ENCODE measurements at places on chromosomes 4 and X.
A peak's percentile ranks its signal among the peaks of the same experiment; 100 is the strongest.

- DNase-seq, result no peak
These were observed 8.2 kb upstream of the PPP2R2C start for GRCh38 chr4:6480534-6481088.

GRCh38 chrX:9940421-9940820, 26.7 kb upstream of the CLDN34 start:
- no peak for DNase-seq

DNA sequence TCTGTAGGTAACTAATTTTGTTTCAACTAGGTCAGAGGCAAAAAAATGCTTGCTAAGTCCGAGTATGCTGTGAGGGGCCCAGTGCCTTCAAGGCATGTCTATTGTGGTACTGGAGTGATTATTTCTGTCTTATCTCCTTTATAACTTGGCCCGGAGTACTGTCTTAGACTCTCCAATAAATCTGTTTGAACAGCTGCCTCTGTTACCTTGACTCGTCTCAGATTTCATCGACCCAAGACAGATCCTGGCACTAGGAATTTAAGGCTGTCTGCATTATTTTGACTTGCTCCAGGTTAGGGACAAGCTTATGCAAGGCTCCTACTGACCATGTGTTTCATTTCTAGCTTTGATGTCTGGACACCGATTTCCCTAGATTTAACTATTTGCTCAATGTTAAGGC, 41.1 kb upstream of the NKAP start:
- no peak for DNase-seq

GRCh38 chr4:95505151-95505550, 43.6 kb downstream of the UNC5C start:
- no peak for DNase-seq

- no peak for DNase-seq
These were observed 51.2 kb downstream of the GPR50 start for GRCh38 chrX:151227627-151228026.

DNA sequence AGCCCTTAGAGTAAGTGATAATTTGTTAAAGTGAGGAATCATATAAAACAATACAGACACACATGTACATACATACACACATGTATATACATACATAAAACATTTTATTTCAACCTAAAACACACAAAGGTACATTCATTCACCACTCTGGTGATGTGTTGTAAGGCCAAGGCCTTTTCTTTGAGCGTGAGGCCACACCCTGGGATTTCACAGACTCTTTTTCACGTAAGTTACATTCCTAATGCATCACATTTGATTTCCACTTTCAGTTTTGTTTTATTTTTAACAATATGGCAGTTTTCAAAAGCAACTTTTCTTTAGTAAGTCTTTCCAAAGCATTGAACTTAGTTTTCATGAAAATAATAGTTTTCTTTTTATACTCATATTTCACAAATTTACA, 170.7 kb downstream of the COL4A6 start:
- no peak for DNase-seq

DNA sequence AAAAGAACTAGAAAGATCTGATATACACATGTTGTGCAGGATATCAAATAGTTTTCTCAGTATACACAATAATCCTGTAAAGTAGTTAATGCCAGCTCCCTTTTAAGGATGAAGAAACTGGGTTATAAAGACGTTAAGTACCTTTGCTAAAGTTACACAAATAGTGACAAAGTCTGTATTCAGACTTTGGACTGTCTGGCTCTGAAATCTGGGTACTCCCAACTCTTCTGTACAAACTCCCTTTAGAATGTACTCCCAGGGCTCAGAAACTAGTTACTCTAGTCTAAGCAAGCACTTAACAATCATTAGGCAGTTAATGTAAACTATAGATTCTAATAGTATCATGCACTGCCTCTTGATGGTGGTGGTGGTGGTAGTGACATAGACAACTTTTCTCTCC, 7.2 kb downstream of the GPRASP3 start:
- no peak for DNase-seq

DNA sequence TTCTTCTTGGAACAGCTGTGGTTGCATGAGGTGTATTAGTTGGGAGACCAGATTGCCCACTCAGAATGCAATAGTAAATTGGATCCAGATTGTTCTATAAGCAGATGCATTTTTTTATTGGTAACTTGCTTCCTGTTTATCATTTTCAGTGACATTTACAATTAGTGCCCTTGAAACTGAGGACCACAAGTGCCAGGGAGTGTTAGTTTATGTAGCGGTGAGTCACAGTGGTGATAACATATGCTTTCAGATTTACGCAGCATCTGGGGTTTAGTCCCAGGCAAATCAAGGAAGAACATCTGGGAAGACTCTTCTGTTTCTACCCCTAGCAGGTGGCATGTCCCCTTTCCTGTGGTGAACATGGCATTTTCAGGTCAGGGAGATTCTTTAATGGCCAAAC, 24.1 kb downstream of the FRMPD4 start:
- no peak for DNase-seq

DNA sequence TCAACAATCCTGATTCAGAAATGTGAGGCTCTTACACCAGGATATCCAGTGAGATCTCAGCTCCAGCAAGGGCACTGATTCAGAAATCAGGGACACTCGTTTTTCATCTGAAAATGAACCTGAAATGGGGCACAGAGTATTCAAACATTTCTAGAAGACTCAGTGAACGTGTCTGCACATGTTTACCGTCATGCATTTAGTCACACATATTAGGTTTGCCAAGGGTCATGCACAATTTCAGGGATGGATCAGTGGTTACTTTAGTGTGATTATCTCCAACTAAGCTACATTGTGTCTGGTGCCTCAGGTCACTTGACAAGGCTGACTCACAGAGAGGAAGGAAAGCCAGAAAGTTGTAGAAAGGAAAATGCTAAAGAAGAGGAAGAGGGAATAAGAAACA, 33.6 kb upstream of the SPANXN2 start:
- no peak for DNase-seq

DNA sequence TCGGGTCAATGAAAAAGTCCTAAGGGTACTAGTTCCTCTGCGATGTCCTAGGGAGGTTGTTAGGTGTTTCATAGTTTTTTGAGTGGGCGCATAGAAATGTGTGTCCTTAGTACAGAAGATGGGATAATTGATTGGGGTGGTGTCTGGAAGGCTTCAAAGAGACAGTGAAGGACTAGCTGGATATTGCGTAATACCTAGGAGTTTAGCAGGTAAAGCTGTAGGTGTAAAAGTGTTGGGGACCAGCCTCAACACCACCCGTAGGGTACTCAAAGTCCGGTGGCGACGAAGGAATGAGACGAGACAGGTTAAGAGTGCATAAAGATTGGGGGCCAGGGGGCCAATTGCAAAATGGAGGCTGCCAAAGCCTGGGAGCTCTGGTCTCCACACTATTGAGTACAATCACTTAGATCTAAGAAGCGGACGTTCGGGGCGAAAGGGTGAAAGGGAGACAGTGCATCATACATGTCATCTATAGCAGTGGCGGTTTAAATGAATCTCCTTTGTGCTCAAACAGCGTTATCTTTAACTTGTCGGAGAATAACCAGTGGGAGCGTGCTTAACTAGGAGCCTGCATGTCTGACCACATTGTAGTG, 1.0 kb downstream of the TRMT44 start:
- DNase-seq, result no peak

DNA sequence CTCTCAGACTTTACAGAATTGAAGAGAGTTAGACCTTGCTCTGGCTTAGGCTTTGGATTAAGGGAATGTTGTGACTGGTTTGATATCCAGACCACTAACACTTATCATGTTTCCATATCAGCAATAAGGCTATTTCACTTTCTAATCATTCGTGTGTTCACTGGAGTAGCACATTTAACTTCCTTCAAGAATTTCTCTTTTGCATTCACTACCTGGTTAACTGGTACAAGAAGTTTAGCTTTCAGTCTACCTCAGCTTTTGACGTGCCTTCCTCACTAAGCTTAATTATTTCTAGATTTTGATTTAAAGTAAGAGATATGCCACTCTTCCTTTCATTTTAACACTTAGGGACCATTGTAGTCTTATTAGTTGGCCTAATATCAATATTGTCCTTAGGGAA, 62.6 kb downstream of the CASP6 start:
- no peak for DNase-seq

- no peak for DNase-seq
These were observed 849 bp downstream of the MID1 start for GRCh38 chrX:10619425-10620046.

GRCh38 chr4:41517747-41518146, 20.2 kb upstream of the LIMCH1 start:
- DNase-seq, result no peak

- DNase-seq, result peak; percentile 70
These were observed 93.2 kb downstream of the WFS1 start for GRCh38 chr4:6362896-6363295.

DNA sequence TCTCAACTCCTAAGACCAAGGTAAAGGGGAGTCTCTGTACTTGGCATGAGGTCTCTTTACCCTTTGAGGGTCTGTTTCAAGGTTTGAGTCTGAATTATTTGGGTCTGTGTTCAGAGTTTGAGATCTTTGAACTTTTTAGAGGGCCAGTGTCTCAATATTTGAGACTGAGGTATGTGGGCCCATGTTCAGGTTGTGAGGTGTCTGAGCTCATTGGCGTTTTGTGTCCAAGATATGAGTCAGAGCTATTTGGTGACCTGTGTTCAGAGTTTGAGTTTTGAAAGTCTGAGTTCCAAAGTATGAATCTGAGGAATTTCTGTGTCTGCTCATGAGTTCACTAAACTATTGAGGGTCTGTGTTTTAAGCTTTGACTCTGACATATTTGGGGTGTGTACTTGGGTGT, 36.7 kb upstream of the PAGE4 start:
- no peak for DNase-seq

DNA sequence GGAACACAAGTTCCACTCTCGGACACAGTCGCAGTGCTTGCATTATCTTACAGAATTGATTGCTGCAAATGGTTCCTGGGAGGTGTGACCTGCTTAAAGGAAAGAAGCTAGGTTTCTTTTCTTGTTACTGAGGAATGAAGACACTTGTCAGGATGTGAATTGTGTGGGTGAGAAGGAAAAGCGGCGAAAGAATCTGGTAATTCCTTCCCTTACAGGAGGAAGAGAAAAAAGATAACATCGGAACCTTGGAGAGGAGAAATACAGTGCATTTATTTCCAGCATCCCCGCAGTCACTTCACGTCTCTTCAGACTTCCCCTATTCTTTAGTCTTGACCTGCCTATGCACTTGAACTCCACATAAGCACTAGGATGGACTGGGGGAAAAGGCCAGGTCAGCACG, 389 bp upstream of the CCSER1 start:
- DNase-seq, result no peak

- no peak for DNase-seq
These were observed 32.5 kb upstream of the TLR2 start for GRCh38 chr4:153651587-153651986.

DNA sequence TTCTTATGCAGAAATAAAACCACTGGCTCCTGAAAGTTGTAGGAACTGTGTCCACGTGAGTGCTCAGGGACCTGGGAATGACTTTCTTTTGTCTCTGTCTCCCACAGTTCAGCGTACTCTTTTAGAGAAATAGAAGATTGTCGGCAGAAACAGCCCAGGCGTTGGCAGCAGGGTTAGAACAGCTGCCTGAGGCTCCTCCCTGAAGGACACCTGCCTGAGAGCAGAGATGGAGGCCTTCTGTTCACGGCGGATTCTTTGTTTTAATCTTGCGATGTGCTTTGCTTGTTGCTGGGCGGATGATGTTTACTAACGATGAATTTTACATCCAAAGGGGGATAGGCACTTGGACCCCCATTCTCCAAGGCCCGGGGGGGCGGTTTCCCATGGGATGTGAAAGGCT, 11.2 kb upstream of the XG start:
- DNase-seq, result no peak

GRCh38 chrX:39050427-39050826, 249.2 kb downstream of the MID1IP1 start:
- DNase-seq, result no peak

- no peak for DNase-seq
These were observed 48.0 kb upstream of the MAP3K15 start for GRCh38 chrX:19563327-19563726.

DNA sequence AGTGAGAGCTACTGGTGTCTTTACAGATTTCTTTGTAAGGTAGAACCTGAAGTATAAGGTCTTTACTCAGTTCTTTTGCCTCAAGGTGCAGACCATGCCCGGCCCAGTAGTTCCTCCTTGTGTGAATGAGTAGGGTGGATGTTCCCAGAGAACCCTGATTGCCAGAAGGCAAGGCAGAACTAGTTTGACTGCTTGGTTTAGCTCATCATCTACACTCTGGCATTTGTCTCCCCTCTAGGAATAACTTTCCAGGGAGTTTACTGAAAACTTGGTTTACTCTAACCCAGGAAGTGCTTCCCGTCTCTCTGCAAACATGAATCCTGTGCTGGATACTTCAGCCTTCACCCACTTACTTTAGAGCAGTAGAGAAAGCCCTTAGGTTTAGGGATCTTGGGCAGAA, 29.1 kb downstream of the MCUB start:
- no peak for DNase-seq

- DNase-seq, result no peak
These were observed 7.5 kb downstream of the ASB5 start for GRCh38 chr4:176261481-176261880.

- DNase-seq, result no peak
These were observed 39.9 kb downstream of the SAT1 start for GRCh38 chrX:23822841-23823240.

- no peak for DNase-seq
These were observed 1.8 kb upstream of the FAM50A start for GRCh38 chrX:154441984-154442707.

- DNase-seq, result peak; percentile 13
These were observed 113.3 kb downstream of the ELOVL6 start for GRCh38 chr4:110085131-110085530.

GRCh38 chrX:47577424-47577823, 4.8 kb upstream of the TIMP1 start:
- DNase-seq, result no peak

DNA sequence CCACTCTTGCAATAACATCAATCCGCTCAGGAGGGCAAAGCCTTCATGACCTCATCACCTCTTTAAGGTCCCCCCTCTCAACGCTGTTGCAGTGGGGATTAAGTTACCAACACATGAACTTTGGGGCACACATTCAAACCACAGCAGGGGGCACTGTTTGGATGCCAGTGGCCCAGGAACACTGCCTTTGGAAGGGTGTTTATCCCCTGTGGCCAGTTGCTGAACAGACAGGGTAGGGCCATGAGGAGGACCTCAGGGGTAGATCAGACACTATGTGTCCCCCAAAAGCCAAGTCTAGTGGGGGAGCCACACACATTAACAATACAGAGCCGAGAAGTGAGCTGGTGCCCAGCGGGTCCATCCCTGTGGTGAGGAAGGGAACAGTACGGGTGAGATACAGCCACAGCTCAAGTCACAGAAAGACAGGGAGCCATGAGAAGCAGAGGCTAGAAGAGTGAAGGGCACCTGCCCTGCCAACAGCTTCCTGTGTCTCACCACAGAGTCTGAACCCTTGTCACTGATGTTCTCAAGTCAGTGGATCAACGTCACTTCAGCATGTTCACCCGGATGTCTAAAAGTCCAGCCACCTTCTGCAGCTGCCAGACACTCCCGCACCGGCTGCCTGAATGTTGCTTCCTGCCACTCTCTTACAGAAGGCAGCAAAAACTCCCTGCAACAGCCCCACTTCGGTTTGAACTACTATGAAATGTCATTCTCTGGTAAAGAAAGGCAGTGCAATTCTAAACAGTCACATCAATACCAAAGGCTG, 19.9 kb upstream of the MXD4 start:
- DNase-seq, result no peak
